ENCODE measurements at places on chromosomes 6 and 20.

GRCh38 chr6:13668291-13668928 lies 43.2 kb downstream of the RANBP9 start:
- no peak for DNase-seq

DNA sequence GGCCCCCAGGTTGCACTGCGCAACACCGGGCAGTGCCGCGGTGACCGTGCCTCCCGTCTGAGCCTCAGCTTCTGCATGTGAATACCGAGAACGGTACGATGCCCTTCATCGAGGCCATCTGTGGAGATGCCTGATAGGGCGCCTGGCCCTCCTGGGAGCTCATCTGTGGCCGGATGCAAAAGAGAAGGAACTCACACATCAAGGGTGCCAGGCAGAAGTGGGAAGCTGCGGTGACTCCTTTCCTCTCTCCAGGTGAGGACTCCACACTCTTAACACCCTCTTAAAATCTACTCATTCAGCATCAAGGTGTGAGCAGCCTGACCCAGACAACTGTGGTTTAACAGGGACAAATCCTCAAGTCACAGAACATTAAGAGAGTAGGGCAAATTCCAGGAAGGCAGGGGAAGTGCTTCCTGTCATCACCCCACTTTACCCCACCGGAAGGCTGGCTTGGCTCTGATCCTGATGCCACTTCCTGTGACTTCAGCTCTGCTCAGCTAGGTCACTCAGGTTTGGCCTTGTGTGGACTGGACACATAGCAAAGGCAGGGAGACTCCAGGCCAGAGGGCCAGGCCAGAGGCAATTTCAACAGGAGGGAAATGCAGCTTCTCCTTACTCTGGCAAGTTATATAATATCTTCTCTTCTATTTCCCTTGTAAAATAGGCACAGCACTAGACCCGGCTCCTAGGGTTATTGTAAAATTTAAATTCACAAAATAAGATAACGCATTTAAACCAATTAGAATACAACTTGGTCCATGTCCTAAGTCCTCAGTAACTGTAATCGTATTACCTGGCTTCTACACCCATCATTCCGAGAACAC lies 69.4 kb downstream of the CPNE5 start:
- no peak for DNase-seq

DNA sequence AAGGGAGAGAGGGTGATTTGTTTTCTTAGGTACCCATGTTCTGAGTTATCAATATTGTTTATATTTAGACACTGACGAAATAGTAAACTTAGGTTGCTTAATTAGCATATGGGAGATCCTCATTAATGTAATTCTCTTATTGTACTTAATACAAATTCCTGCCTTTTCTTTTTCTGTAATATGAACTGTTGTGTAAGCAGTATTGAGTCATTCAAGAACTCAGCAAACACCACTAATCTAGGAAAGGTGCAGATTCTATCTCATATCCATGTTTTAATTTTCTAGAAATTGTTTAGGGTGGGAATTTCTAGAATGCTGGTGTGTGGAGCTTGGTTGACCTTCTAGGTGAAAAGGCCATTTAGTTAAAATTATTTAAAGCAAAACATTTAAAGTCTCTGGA lies 216.0 kb downstream of the ZFAND3 start:
- DNase-seq, result no peak

DNA sequence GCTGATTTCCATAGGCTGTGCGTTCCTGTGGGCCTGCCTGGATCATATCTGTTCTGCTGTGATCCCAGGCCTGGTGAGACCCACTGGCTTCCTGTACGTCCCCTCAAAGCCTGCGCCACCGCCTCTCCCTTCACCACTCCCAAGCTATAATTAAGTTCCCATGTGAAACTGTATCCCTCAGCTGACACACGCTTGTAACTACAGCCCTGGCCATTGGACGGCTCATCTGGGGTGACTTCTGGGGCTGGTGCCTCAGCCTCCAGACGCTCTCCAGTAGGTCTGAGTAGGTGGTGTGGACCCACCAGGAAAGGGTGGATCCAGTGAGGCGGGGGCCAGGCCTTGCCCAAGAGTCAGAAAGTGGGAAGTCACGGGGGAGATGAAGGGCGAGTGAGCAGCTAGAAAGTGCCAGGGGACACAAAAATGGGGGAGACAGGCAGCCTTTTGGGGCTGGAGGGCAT lies 21.0 kb downstream of the PPARD start:
- no peak for DNase-seq

DNA sequence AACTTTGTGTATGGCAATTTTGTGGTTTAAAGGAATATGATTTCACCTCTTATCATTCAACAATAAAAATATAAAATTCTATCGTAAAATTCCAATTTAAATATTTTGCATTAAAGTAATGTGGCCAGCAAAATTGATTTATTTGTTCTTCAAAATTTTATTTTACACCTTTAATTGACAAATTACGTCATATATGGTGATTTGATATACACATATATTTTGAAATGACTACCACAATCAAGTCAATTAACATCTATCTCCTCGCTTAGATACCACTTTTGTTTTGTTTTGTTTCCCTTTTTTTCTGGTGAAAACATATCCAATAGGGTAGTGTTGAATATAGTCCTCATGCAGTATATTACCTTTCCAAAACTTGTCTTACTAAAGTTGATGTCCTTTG lies 467.6 kb upstream of the HS3ST5 start:
- no peak for DNase-seq

DNA sequence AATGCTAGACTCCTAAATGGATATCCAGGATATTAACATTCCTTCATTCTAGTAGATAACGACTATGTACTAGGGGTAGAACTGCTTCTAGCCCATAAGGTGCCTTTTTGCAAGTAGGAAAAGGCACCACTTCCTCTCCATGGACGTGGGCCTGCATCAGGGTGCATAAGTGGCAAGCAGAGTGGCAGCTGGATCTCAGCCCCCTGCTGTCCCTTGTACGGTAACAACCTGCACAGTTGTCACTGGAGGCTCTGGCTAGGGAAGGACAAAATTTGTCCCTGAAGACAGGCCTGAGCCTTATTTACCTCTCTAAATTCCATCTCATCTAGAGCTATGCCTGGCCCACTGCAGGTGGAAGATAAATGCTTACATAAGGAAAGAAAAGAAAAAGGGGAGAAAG lies 42.5 kb upstream of the SAYSD1 start:
- DNase-seq, result no peak

GRCh38 chr6:7431674-7432390 lies 42.2 kb downstream of the RIOK1 start:
- no peak for DNase-seq

- DNase-seq, result no peak
These were observed 145.3 kb downstream of the FAM83B start for GRCh38 chr6:54991761-54992330.

GRCh38 chr6:34459899-34460593 lies 5.8 kb upstream of the PACSIN1 start:
- DNase-seq, result peak; percentile 38

GRCh38 chr6:27507041-27507956 lies 34.4 kb upstream of the ZNF184 start:
- no peak for DNase-seq

DNA sequence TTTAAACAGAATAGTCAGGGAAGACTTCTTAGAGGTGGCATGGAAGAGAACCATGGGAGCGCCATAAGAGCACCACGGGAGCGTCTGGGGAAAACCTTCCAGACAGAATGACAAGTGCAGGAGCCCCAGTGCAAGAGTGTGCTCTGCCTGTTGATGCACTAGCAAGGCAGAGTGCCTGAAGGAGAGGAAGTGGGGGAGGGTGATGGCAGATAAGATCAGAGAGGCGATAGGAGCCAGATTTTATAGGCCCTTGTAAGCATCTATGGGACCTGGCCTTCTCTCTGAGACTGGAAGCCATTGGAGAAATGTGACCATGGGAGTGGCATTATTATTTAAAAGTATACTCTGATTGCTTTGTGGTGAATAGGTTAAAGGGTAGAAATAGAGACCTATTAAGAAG lies 13.1 kb downstream of the FUCA2 start:
- DNase-seq, result no peak

- no peak for DNase-seq
These were observed 249.1 kb downstream of the OGFRL1 start for GRCh38 chr6:71537717-71538116.

GRCh38 chr20:35269055-35269781 lies 8.7 kb downstream of the MMP24OS start:
- peak; percentile 45 for DNase-seq

DNA sequence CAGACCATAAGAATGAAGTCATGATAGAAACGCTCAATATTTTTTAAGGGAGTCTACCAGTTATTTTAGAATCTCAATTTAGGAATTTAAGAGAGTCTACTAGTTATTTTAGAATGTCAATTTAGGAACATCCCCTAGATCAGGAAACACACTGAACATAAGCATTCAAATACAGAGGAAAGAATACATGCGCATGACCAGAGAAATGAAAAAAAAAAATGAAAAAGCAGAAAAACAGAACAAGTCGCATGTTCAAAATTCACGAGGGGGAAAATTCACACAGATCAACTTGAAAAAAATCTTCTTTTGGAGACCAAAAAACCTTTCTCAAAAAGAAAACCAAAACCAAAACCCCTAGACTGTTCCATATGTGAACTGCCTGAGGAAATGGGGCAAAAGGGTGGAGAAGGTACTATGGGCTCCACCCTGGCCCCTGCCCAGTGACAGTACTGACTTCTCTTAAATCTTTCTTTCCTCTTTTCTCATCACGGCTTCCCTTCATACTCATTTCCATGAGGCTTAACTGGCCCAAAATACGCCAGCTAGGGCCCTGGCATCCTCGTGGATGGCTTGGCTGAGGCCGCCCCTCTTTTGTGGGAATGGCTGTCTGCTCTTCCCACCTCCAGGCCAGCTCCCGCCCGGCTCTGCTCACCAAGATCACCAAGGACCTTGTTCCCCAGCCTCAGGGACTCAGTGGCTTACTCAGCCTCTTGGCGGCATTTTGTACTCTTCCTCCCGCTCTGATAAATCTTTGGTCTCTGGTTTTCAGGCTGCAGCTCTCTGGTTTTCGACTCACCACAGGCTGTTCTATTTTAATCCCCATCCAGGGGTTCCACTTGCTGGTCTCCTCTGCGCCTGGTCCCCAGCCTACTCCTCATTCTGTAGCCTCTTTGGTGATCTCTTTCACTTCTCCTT lies 11.2 kb downstream of the ZBTB2 start:
- no peak for DNase-seq

GRCh38 chr6:12483712-12484111 lies 193.6 kb downstream of the EDN1 start:
- DNase-seq, result no peak

- no peak for DNase-seq
These were observed 55.9 kb downstream of the TBC1D7 start for GRCh38 chr6:13272131-13273046.

DNA sequence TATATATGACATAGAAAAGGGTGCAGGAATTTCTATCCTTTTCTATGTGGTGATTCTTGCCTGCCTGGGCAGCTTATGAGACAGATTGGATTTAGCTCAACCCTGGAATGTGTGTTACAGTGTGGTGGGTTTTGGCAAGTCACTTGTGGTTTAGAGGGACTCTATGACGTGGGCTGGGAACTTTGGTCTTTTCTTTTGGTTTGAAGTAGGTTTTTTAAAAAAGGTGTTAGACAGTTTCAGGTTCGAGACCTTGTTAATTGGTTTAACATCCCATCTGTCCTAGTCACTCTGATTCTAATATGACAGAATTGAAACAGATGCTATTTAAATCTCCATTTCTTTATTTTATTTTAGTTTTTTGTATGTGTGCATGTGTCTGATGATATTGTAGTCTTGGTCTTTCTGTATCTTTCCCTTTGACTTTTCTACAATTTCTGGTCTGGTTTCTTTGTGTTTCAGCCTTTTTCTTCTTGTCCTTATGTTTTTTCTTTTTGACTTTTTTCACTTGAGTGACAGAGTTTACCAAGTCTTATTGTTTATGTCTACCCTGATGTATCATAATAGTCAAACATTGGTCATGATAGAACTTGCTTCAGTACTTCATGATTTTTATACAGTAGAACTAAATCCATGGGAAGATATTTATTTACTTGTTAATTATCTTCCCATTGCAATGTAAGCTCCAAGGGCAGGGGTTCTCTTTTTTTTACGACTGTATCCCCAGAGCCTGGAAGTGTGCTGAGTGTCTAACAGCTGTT lies 174.3 kb downstream of the CDKAL1 start:
- DNase-seq, result no peak

- no peak for DNase-seq
These were observed 16.6 kb downstream of the LAMA2 start for GRCh38 chr6:128899341-128900050.

GRCh38 chr20:32203356-32204204 lies 4.0 kb downstream of the PLAGL2 start:
- no peak for DNase-seq

DNA sequence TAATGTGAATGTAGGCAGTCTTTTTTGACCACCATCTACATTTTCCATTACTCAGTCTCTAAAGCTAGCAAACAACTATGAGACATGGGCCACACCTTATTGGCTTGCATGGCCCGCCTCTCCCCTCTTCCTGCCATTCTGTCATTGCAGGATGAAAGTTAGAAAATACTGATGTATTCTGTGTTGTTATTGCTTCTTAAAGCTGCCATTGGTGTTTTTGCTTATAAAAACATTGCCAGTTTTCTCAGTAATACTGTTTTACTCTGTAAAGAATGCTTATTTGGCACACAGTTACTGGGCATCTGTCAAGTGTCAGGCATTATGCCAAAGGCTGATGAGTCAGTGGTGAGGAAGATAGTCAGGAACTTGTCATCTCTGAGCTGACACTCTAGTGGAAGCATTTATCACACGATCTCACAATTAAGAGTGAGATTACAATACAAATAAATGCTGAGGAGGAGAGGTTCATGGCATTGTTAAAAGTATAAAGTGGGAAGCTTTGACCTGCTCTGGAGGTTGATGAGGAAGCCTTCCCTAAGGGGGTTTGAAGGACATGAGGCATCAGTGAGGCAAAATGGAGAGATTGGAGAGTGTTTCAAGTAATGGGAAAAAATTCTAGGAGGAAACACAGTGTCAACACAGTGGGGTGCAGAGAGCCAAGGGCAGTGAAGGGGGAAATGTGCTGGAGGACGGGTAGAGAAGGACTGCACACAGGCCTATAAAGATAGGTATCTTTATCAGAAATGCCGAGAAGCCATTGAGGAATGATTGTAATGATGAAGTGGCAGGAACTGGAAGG lies 14.7 kb downstream of the KLHL32 start:
- no peak for DNase-seq

DNA sequence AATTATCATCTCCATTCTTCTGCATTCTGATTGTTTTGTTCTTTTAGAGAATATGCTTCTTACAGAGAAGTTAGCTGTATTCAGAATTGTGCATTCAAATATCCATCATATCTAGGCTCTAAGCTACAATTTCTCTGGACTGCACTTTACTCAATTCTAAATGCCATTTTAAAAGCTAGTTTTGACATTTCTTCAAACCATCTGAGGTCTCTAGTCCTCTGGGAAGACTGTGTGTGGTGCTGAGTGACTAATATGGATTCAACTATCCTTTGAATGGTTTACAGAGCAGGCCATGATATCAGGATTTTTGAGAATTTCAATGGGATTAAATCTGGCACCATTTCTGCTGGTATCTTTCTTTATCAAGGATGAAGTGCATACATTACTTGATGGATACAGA lies 285.7 kb downstream of the BTBD3 start:
- DNase-seq, result no peak

- DNase-seq, result no peak
These were observed 95.7 kb downstream of the FILIP1 start for GRCh38 chr6:75397656-75398465.

GRCh38 chr20:36330091-36330490 lies 24.0 kb downstream of the DLGAP4 start:
- DNase-seq, result no peak
